ENCODE measurements at places on chromosomes 3 and 15.

GRCh38 chr15:79402136-79402535 lies 30.0 kb upstream of the MINAR1 start:
- no peak for DNase-seq

DNA sequence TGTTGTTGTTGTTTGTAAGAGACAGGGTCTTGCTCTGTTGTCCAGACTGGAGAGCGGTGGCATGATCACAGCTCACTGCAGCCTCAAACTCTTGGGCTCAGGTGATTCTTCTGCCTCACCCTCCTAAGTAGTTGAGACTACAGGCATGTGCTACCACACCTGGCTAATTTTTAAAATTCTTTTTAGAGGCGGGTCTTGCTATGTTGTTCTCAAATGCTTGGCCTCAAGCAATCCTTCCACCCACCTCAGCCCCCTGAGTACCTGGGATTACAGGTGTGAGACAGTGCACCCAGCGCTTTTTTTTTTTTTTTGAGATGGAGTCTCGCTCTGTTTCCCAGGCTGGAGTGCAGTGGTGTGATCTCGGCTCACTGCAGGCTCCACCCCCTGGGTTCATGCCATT lies 46.7 kb downstream of the TMOD3 start:
- DNase-seq, result no peak

DNA sequence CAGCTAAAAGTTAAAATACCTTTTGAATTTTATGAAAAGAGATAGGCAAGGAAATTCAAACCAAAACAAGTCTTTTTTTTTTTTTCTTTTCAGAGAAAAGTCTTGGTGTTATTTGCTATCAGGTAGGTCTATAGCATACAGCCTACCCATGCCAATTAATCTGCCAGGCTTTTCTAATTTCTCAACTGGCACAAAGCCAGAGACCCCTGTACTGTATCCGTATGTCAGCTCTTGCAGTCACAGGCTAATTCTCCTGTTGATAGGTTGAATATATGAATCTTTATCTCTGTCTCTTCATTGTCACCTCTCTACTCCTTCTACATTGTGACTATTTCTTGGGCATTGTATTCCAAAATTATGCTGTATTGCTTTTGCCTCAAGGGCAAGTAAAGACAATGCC lies 133.4 kb downstream of the IL5RA start:
- no peak for DNase-seq

DNA sequence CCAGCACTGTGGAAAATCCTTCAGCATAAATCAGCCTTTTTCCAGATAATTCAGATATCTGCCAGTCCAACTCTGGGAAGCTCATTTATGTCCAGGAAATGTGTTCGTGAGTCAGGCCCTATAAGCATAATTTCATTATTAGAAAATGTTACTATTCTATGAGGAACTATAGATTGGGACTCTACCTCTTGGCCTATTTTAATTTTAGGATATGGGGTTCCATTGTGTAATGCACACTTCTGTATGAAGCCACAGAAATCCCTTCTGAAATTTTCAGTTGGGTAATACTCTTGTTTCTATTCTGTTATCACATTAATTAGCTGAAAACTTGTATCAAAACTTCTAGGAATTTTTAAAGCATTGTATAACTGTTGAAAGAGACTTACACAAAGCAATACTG lies 43.9 kb upstream of the IL12A start:
- DNase-seq, result no peak

GRCh38 chr3:100702082-100702979 lies 7.0 kb upstream of the TFG start:
- no peak for DNase-seq

DNA sequence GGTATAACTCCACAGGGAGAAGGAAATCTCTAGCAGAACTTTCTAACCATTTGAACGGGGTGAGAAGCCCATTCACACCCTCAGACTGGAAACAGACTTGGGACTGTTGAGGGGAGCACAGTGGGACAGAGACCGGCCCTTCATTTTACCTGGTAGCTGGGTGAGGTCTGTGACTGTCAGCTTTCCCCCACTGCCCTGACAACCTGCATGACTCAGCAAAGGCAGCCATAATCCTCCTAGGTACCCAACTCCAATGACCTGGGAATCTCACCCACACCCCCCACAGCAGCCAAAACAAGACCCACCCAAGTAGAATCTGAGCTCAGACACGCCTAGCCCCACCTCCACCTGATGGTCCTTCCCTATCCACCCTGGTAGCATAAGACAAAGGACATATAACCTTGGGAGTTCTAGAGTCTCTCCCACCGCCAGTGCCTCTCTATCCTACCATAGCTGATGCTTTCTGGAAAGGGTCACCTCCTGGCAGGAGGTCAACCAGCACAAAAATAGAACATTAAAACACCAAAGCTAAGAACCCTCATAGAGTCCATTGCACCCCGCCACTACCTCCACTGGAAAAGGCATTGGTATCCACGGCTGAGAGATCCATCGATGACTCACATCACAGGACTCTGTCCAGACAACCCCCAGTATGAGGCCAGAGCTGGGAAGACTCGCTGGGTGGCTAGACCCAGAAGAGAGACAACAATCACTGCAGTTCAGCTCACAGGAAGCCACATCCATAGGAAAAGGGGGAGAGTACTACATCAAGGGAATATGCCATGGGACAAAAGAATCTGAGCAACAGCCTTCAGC lies 28.0 kb downstream of the SENP7 start:
- DNase-seq, result no peak

Measured in CD4-positive, alpha-beta T cell treated with Interleukin-6 at 100 ng/mL for 8 hours (primary cell).